Activated naive CD4-positive, alpha-beta T cell treated with anti-CD3 and anti-CD28 coated beads, Interleukin-2, amount 50 U/mL, for 72 hours (primary cell): ENCODE measurements at places on chromosomes 6 and 20. TPM values are rescaled to one million over a fixed set of nuclear protein-coding genes. Genes with fewer than 3 reads are reported as not detected.

- no peak for DNase-seq
Observed at GRCh38 chr20:56308036-56308435, 50.7 kb upstream of the FAM210B start.

- no peak for DNase-seq
Observed at GRCh38 chr6:45845567-45845966, 170.1 kb downstream of the CLIC5 start.

DNA sequence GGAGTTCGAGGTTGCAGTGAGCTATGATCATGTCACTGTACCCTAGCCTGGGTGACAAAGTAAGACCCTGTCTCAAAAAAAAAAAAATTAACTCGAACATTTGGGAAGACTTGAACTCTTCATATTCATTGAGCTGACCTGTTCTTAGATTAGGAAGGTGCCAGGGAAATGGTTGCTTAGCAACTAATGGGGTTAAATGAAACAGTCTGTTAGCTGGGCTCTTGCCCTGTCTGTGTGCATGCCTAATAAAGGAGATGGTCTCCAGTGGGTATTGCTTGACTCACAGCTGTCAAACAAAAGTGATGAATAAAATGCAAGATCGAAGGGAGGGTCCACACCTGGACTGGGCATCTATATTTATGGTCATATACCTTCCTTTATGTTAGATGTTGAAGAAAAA is 101.8 kb downstream of the KLHL32 start:
- DNase-seq, result no peak

DNA sequence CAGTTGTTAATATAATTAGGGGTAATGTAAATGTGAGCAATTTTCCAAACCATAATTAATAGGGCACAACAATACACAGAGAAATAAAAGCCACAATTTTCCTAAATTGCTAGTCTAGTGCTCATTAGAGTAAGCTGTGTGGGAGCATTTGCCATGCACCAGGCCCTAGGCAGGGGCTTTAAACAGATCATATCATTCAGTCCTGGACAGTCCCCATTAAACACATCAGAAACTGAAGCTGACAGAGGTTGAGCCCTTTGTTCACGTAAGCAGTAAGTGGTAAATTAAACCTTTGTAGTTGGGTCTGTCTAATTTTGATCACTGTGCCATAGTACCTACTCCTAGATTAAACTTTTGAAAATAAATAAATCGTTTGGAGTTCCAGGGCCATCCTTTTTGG is 931.1 kb downstream of the C6orf118 start:
- no peak for DNase-seq

- peak; percentile 71 for DNase-seq
Observed at GRCh38 chr6:107064579-107065065, 36.6 kb downstream of the MTRES1 start.

DNA sequence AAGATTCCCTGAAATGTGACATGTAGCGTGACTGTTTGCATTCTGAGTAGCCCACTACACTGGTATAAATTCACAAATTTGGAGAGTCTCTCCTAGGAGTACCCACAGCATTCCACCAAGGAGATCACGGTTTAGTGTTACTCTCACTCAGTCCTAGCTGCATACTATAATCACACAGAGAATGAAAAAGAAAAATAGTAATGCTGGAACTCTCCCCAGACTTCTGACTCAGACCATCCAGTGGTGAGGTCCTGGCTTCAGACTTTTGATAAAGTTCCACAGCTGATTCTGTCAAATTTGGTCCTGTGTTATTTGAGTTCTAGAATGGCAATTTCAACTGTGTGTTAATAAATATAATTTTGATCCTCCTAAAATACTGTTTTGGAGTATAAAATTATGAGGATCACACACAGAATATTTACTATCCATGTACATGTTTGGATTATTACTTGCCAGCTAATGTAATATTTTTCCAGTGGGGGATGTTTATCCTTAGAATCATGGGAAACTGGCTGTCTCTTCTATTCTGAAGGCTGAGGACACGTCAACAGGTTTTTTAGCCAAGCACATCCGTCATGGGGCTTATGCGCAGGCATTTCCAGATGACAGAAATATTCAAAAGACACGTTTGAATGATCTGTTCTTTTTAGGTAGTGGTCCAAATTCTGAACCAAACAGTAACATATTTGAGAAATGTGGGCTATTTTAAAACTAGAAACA is 5.1 kb upstream of the KIAA0408 start:
- DNase-seq, result no peak

- DNase-seq, result no peak
Observed at GRCh38 chr20:47535994-47536393, 34.3 kb downstream of the NCOA3 start.

The ZBTB46 gene
- total RNA-seq, result 1.2 TPM

DNA sequence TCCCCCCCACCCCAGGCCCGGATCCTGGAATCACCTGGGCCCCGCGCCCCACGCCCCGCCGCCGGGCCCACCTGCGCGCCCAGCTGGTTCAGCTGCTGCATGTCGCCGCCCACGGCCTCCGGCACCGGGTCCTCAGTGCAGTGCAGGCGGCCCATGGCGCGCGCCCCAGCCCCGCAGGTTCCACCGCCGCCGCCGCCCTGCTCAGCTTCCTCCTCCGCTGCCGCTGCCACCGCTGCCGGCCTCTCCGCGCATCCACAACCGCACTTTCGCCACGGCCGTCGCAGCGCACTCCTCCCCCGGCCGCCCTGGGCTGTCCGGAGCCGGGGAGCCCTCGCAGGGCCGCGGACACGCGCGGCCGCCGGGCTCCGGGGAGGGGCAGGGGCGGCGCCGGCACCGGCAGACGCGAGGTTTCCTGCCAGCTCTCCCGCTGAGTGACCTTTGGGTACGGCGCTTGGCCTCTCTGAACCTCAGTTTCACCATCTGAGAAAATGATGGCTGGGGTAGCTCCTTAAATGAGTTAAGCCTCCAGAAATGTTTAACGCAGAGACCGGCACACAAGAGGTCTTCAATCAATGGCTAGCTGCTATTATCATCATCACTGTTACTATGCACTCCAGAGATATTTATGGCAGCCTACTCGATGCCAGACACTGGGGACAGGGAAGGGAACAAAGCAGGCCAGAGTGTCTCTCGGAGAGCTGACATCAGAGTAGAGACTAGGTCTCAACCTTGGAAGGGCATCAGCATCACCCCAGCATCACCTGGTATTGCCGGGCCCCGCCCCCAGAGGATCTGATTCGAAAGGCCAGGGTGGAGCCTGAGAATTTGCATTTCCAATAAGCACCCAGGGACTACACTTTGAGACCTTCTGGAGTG is at the start of gene COMMD7:
Gene COMMD7, minus strand, starts transcription at position 231 of the 876 bp plus-strand sequence. Its CDS starts 76 bp downstream, at position 155.
- peak; percentile 77 for DNase-seq

GRCh38 chr6:82365016-82365795 is 1.6 kb downstream of the TPBG start:
- DNase-seq, result no peak

- DNase-seq, result no peak
Observed at GRCh38 chr6:143325379-143326140, 124.9 kb downstream of the ADAT2 start.
